ENCODE measurements at places on chromosomes 2 and 18.
A peak's percentile ranks its signal among the peaks of the same experiment; 100 is the strongest.

DNA sequence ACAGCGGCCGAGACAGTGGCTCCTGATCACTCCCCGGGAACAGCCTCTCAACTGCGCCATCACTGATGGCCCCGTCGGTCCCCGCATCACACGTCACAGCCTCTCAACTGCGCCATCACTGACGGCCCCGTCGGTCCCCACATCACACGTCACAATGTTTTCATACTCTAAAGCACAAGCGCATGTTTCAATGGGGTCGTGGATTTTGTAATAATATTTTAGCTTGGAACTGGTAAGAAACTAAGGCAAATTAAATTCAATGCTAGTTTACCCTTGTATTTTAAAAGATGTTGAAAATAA is 44.2 kb upstream of the CTDP1 start:
- no peak for DNase-seq

- DNase-seq: no peak
Observed at GRCh38 chr18:70295192-70296188, 6.6 kb downstream of the SOCS6 start.

DNA sequence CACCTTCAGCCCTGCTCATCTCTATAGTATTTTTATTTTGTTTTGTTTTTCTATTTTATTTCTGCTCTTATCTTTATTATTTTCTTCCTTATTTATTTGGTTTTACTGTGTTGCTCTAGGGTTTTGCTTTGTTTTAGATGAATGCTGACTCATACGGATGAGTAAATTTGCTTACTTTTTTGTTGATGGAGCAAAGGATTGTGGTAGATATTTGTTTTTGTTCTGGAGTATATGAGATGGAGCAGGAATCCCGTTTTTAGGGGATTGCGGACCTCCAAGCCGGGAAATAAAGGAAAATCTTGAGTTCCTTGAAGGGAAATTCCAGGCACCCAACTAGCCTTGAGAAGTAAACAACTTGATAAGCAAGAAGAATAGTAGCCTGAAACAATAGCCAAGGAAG is 15.3 kb upstream of the COLEC12 start:
- no peak for DNase-seq

GRCh38 chr2:26351375-26352090 is 4.9 kb upstream of the ADGRF3 start:
- DNase-seq: no peak

DNA sequence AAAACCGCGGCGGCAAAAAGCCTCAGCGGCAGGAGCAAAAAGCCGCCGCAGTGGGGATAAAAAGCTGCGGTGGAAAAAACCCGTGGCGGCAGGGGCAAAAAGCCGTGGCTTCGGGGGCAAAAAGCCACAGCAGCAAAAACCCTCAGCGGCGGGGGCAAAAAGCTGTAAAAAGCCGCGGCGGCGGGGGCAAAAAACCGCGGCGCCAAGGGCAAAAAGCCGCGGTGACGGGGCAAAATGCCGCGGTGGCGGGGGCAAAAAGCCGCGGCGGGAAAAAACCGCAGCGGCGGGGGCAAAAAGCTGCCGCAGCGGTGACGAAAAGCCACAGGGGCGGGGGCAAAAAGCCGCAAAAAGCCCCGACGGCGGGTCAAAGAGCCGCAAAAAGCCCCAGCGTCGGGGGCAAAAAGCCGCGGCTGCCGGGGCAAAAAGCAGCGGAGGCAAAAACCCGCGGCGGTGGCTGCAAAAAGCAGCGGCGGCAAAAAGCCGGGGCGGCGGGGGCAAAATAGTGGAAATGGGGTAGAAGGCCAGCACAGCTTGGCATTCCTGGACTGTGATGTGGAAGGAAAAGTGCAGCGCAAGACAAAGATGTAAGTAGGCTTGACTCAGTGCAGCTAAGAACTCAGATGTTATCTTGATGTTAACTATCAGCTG is 151.8 kb downstream of the ANKRD30BL start:
- no peak for DNase-seq

DNA sequence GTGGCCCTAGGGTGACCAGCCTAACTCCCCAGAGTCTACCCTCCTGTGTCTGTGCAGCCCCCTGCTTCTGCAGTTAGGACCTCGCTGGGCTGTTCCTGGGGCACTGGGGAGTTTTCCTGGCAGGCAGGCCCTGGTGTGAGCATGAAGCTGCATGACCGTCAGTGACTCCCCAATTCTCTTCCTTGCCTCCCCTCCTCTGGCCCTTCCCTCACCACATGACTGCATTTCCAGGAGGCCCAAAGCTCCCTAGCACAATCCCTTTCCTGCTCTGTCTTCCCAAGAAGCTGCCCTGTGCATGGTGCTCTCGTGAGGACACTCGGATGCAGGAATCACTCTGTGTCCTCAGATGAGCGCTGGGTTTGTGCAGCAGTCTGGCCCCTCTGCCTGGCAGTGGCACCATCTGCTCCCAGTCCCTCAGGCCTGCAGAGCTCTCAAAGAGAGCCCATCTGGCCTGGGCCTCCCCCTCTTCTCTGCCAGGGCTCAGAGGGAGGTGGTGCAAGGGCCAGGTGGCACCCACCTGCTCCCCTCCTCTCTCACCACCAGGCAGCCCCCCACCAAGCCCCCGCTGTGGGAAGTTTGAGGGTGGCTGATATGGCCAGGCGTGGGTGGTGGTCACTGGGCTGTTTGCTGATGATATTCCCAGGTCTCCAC is 125.6 kb upstream of the HS6ST1 start:
- peak; percentile 39 for DNase-seq

GRCh38 chr18:54284535-54284934 is 15.2 kb downstream of the POLI start:
- DNase-seq: no peak

- DNase-seq: no peak
Observed at GRCh38 chr18:36120297-36120696, 8.8 kb downstream of the SLC39A6 start.

DNA sequence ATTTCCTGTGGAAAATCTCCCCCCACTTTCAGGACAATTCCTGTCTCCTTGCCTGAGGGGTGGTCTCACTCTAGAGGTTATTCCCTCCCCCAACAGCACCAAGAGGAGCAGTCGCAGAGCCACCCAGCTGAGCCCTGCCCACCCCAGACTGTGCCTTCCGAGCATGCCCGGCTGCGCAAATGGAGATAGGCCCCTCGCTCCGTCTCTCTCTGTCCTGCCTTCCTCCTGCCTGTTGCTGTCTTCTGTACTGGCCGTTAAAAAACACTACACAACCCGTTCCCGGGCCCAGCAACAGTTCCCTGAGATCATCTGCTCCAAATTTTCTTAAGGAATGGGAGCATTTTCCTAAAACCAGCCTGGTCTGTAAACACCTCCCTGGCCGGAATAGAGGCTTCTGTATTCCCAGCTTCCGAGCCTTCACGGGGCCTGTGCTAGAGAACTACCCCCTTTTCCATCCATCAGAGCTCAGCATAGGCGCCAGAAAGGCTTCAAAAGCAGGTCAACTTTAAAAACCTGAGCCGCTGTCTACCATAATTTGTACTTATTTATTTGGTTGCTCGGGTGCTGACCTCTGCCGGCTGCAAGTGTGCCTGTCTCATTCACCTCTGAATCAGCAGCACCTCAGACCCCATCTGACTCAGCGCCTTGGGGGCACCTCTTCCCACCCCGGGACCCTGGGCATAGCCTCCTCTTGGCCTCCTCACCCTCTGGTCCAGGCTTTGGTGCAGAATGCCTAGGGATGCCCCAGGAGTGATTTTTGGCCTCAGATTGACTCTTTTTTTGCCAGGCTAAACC is 159.4 kb downstream of the PXDN start:
- no peak for DNase-seq

GRCh38 chr18:59696311-59697235 is 650 bp downstream of the CCBE1 start:
- DNase-seq: no peak

GRCh38 chr18:10546557-10547300 is 20.9 kb downstream of the NAPG start:
- DNase-seq: no peak

DNA sequence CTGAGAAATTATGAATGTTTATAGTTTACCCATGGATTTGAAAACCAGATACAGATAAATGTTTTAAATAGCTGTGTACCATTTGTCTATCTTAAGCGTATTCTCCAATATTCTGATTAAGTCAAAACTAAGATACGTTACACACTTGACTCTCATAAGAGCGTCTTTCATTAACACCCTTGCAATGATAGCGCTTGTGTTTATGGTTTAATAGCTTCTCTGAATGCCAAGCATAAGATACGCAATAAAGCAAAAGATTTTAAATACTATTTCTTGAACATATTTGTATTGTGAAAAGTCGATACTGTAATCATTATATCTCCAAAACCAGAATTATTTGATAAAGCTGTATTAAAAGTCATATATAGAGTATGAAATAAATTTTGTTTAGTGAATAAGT is 3.0 kb downstream of the CALCRL start:
- DNase-seq: no peak

DNA sequence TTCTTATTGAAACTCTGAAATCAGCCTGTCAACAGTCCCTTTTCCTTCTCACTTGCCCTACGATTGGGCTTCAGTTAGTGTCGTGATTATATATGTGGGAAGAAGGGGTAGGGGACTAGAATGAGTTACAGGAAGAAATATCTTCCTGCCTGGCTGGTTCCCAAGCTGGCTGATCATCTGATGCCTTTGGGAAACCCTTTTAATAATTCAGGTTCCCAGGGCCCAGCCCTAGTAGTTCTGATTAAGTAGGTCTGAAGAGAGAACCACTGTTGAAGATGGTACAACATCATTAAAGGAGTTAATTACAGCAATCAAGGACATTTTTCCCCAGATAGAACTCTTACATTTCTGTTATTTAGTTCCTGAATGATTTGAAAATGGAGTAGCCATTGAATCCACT is 110.1 kb upstream of the EML6 start:
- DNase-seq: no peak

DNA sequence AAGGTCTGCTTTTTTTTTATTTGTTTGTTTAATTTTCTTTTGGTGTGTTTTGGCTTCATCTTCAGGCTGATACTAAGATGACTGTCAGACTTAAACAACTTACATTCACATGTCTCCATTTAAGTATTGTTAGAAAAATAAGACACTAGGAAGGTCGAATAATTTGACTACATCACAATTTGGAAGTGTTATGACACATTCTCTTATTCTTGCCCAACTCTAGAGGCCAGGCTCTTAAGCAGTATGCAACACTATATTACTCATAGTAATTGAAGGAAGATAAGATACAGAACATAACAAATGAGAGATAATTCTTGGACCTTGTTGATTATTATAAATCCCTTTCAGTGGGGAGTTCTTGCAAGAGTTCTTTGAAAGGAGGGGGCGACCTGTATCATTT is 295.3 kb upstream of the COL3A1 start:
- no peak for DNase-seq

DNA sequence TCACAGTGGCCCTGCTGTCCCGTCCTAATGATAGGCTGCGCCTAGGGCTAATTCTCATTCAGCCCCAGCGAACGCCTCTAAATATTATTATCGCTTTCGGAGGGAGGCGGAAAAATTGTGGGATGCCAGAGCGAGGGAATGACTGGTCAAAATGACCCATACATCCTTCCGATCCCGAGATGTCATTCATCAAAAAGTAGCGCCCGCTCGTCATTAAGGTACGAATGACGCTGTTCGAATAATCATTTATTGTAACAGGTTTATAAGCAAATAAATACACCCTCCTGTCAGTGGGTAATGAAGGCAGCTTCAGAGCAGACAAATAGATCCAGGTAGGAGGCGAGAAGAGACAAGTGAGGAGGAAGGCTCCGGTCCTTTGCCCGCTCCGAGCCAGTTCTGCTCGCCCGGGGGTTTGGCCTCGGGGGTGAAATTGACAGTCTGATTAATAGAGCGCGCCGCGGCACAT is at the start of gene EVX2:
EVX2 (minus strand) TSS at position 167 of the 466 bp plus-strand sequence. CDS start 186 bp downstream, outside the sequence.
- no peak for DNase-seq

- DNase-seq: no peak
Observed at GRCh38 chr2:57965219-57965618, 81.4 kb upstream of the VRK2 start.

- DNase-seq: no peak
Observed at GRCh38 chr2:204292439-204292838, 252.8 kb upstream of the PARD3B start.

GRCh38 chr2:186101616-186102015 is 363.0 kb downstream of the FSIP2 start:
- no peak for DNase-seq

GRCh38 chr2:238315031-238315595 is 5.2 kb upstream of the TRAF3IP1 start:
- DNase-seq: no peak

DNA sequence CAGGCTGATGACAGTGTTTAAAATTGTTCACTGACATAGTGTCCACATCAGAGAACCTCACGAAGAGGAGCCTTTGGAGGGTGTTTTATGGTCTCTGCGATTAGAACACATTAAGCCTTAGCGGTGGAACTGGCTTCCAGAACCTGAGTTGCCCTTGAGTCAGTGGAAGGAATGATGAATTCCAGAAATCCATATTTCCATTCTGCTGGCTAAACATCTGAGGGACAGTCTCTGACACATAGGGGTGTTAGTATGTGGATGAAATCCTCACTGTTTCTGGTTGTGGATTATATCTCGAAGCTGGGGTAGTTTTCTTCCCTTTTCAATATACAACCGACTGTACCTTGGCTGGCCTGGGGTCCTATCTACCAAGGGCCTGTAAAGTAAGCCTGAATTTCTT is 4.0 kb downstream of the CASP10 start:
- DNase-seq: no peak

DNA sequence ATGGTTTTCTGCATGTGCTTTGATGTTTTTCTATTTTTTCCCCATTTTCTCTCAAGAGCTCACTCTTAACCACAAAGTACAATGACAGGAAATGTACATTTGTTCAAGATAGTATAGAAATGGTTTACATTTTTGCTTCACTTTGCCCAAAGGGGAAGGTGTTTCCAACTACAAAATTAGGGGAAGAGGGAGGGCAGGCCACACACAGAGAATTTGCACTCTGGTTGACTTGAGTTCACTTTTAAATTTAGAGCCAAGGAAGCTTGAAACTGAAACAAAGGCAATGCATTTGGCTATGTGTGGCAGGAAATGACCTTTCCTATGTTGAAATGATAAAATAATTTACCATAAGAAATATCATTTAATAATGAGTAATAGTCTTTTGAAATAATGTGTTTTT is 19.1 kb upstream of the VIT start:
- DNase-seq: no peak

GRCh38 chr18:449374-449773 is 51.1 kb downstream of the COLEC12 start:
- DNase-seq: no peak

DNA sequence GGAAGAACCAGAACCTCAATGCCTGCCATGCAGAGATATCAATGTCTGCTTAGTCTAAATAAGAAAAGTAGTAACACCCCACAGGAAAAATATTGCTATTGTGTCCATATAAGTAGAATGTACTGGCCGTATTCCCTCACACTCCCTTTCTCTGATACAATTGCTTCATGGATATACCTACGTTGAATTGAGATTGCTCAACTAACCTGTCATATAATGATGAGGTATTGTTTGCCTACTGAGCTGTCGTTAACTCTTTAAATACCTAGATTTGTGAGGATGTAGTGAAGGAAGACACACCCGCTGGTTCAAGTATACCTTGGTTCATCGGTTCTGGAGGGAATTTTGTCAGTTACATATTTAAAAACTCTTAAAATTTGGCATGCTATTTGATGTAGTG is 480.7 kb upstream of the TCF4 start:
- DNase-seq: no peak

GRCh38 chr18:52408800-52409302 is 68.9 kb downstream of the DCC start:
- DNase-seq: no peak

Measured in DMS 273 treated with DMSO at 0.1 percent for 48 hours (cell line).